ENCODE measurements at places on chromosomes 3 and 15.

DNA sequence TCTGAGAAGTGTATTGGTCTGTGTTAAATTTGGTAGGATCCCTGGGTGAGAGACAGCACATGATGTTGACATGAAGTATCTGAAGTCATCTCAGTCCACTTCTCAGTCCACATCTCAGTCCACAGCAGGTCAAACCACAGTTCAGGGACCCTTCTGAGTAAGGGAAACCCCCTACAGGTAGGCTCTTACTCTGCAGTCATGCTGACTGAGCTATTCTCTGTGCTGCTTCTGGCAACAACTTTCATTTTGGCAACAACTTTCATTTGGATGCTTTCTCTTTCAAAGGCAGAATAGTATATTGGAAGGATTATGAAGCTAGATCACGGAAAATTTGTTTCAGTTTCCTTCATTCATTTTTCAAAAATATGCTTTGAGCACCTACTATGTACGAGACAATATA is 178.2 kb upstream of the GOLIM4 start:
- no peak for DNase-seq

GRCh38 chr3:99646107-99646435 is 7.7 kb downstream of the COL8A1 start:
- DNase-seq, result no peak

GRCh38 chr15:51322621-51323296 is 15.6 kb downstream of the CYP19A1 start:
- DNase-seq, result no peak

DNA sequence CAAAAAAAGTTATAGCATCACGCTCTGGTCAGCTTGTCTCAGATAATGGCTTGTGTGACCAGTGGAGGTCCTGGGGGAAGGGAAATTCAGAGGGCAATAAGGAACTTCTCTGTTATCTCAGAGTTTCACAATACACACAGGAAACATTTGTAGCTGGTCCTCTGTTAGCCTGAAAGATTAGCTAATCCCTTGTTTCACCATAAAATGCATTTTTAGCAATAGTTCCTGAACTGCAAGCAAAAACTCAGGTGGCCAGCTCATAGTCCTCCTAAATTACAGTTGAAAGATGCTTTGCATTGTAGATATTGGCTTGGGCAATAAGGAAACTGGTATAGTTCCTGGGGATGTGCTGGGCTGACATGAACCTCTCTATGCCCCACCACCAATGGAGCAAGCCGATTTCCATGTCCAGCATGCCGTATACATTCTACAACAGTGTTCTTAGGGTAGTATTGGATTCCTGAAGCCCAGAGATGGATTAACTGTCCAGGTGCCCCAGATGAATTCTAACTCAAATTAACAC is 141.5 kb upstream of the TBL1XR1 start:
- DNase-seq, result no peak

DNA sequence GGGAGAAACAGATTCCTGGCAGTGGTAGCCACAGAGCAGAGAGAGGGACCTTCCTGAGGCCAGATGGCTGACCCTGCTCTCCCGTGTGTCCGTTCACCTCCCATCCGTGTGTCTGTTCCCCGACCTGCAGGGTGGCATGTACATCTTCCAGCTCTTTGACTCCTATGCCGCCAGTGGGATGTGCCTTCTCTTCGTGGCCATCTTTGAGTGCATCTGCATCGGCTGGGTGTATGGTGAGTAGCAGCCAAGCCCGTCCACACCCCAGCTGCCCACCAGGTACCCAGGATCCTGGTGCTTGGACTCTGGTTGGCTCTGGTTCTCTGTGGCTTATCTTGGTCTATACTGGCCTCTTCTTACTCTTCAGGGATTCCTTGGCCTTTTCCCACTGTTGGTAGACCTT is 59.5 kb upstream of the SLC6A1 start:
- DNase-seq, result no peak

DNA sequence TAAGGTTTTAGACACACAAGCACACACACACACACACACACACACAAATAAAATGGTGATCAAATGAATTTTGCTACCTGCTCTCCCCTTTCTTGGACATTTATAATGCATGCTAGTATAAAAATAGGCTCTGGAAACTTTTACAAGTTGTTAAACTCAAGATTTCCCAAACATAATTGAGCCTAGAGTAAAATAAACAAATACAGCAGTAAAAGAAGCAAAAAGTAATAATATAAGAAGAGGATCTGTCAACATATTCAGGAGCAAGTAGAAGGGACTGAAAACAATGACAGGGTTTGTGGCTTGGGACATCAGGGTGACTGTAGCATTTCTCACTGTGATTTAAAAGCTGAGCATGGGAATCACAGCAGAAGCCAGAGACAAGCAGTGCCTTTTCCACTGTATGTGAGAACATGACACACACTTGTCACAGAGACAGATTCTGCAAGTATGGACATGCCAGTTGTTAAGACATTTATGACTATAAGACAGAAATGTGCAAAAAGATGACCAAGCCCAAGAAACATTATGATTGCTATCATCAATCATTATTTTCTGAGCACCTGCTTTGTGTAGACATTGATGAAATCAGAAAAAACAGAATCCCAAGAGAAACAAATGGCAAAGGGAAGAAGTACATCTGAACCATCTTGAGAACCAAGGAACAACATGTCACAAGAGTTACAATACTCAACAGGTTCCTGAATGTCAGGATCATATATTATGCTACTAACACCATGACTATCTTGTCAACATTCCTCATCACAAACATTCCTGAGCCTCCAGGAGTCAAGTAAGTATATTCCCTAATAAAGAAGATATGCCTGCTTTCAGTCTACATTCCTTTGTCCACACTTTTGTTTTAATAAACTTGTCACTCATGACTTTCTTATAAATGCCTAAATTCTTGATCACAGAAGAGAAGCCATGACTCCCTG is 7.1 kb downstream of the THRB start:
- no peak for DNase-seq

- no peak for DNase-seq
Observed at GRCh38 chr3:149605902-149606301, 51.9 kb downstream of the WWTR1 start.

GRCh38 chr3:12944849-12945248 is 103.5 kb upstream of the RPL32 start:
- DNase-seq, result no peak

GRCh38 chr15:94478763-94479162 is 247.4 kb downstream of the MCTP2 start:
- no peak for DNase-seq

DNA sequence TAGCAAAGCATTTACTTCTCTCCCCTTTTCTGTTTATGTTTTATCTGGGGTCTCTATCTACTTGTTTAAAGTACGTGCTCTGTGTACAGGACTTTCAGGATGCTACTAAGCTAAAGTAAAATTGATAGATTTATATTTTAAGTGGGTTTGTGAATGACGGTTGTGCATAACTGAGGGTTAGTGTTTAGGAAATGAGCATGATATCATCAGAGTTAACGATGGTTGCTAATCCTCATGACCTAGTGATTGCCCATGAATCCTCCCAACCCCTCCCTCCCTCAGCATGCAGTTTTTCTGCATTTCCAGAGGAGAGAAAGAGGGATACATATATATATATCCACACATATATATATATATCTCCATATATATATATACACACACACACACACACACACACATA is 957.2 kb downstream of the TUSC7 start:
- no peak for DNase-seq

DNA sequence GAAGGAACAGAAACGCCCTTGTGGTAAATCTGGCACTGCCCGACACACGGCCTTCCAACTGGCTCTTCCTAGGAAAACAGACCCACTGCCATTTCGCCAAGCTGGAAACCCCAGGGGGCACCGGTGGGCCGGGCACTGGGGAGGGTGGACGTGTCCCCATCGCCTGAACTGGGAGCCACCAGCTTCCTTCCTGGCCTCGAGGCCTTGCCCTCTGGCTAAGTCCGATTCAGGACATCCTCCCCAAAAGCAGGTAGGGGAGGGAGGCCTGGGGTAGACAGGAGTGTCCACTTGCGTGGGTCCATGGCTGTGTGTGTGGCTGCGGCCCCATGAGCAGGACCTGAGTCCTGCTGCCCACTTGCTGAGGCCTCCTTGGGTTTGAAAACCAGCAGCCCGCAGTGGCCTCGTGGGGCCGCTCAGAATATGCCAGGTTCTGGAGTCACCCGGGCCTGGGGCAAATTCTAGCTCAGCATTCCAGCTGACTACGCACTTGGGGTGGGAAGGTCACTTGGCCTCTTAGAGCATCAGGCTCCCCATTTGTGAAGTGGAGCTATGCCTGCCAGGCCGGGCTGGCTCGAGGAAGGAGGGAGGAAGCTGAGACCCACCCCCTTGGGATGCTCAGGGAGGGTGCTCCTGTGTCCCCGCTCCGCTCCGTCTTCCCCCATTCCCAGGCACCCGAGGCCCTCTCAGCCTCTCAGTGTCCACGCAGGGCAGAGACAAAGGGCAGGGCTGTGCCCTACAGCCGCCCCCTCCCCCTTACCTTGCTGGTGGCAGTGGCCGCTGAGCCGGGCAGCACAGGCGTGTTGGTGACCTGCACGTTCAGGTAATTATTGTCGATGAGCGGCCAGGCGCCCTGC is 37.5 kb downstream of the RGMA start:
- DNase-seq, result no peak

- no peak for DNase-seq
Observed at GRCh38 chr3:71228156-71228866, 355.2 kb downstream of the FOXP1 start.

- DNase-seq, result peak; percentile 86
Observed at GRCh38 chr3:52770496-52771333, at the start of gene NEK4. NEK4 (minus strand) TSS chr3:52770940; CDS start chr3:52770746, 194 bp downstream.

DNA sequence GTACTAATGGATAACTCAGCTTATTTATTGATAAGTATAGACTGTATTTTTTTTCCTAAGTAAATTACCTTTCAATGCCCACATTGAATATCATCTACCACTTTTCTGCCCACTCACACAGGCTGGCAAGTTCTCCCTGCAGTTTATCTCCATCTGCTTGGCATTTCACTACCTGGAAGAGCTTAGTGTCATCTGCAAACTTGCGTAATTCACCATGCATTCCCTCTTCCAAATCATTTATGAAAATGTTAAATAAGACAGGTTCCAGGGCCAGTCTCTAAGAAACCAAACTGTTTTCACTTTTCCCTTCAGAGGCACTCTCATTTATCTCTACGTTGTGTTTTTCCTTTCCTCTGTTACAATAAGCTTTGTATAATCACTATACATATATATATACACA is 1076.6 kb downstream of the IGSF11 start:
- no peak for DNase-seq

- no peak for DNase-seq
Observed at GRCh38 chr3:144683065-144683464, 711.4 kb downstream of the DIPK2A start.

GRCh38 chr3:175153595-175153994 is 294.5 kb downstream of the NAALADL2 start:
- DNase-seq, result no peak

DNA sequence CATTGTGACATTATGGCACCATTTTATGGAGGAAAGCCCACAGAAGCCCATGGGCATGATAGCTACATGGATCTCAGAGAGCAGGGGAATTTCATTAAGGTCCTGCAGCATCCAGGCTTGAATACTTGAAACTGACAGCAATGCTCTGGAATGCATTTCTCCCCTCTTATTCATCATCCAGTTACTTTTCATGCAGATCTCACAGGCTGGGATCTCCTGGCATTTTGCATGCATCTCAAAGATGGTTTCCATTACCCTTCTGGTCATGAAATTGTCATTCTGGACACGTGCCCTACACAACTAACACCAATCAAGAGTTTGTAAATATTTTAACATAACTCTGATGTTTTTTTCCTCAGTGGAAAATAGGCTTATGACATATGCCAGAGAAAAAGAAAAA is 32.4 kb downstream of the VGLL3 start:
- DNase-seq, result peak; percentile 46

DNA sequence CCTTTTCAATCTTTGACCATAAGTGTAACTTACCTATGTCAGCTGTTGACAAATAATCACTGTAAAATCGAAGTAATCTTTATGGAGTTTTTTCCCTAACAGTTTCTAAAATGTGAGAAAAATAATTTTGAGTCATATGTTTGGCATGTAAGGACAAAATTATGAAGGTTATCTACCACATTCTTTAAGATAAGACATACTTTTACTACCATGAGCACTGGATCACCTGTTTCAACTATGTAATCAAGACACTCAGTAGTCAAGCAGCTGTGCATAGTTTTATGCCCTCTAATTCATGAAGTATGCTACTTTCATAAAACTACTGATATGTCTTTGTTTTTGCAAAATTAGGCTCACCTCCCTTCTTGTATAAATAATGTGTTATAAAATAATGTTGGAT is 12.1 kb downstream of the FGF7 start:
- DNase-seq, result no peak

- DNase-seq, result no peak
Observed at GRCh38 chr3:107025961-107026360, 351.3 kb upstream of the CCDC54 start.

DNA sequence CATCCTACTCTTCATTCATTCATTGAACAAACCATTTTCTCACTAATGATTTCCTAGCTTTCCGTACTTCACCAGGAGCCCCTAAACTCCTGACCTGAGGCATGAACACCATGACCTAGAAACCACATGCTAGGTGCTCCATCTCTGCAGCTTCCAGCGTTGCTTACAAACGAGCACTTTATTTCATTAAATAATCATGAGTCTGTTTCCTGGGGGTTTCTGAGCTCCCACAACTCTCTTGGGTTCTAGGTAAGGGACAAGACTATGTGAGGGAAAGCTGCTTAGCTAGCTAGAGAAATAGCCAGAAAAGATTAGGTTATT is 1.3 kb downstream of the MAP2K1 start:
- DNase-seq, result no peak

GRCh38 chr3:43379343-43379742 is 93.0 kb downstream of the SNRK start:
- DNase-seq, result no peak

DNA sequence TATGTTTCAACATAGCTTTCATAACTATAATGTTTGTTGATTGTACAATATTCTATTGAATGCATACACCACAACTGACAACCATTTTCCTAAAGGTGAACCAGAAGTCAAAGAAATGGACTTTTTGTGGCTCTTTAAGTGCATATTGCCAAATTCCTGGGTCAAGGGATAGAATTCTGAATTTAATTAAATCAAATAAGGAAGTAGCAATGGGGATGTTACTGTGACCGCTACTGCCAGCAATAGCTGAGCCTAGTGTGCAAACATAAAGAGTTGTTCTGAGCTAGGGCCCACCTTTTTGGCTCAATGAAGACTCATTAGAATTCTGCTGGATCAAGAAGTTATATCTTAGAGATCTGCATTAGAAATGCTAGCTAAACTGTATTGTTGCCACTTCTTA is 17.3 kb upstream of the KBTBD8 start:
- DNase-seq, result no peak

DNA sequence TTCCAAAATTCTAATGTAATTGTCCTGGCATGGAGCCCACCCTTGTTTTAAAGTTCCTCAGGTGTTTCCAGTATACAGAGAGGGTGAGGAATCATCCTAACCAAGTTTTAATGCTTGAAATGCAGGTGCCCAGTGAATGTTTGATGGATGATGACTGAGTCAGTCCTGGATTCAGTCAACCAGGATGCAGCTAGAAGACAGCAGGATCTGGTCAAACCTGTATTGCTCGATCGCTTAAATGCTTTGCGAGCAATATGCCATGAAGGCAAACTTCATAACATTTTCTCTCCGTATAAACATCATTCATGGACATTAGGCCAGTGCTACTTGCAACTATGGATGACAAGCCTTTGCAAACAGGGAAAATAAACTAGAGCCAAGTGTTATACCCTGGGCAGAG is 591.2 kb downstream of the RSL24D1 start:
- no peak for DNase-seq

GRCh38 chr15:98997312-98997711 is 10.3 kb downstream of the PGPEP1L start:
- DNase-seq, result no peak
